ENCODE measurements at places on chromosomes 11 and 22.

DNA sequence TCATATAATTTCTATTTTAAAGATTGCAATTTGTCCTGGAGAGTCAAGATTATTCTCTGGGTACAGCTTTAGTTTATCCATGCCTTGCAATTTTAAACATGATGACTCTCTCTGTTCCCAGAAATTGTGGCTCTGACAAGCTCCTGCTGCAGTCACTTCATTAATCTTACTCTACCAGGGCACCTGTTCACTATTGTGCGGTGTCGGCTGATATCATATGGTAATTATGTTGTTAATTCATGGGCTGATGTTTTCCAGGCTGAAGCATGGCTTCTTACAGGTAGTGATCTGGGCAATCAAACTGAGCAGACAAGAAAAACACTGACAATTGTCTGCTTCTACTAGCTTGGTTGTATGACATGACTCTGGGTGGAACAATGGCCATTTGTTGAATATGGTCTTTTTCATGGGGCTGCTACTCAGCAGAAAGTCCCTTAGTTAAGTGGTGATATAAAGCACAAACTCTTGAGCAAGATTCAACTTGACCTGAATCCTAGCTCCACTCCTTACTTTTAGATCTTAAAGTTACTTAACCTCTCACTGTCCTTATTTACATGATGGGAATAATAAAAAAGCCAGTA lies 230.7 kb downstream of the FAT3 start:
- no peak for DNase-seq

GRCh38 chr11:2651054-2651617 lies 48.7 kb downstream of the KCNQ1OT1 start:
- DNase-seq, result no peak

DNA sequence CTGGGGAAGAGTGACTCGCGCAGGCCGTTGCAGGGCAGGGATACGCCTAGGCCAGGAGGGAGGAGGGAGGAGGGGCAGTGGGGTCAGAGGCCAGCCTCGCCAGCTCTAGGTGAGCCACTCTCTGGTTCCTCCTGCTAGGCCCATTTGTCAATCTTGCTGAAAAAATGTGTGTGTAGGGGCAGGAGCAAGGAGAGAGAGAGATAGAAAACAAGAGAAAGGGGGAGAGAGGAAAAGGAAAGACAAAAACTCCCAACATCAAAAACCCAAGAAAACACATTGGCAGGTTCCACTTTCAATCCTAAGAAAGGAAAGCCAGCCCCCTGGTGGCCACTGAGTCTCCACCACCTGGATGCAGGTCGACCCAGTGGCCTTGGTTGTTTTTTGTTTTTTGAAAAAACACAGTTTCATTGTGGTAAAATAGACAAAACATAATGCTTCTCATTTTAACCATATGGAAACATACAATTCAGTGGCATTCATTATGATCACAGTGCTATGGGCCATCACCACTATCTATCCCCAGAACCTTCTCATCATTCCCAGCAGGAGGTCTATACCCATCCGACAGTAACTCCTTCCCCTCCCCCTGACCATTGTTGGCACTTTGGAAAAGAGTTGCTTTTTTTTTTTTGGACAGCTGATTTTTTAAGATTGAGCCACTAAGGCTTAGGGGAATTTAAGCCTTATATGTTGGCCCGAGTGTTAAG lies 10.9 kb downstream of the OMP start:
- DNase-seq, result no peak

- no peak for DNase-seq
These were observed 18.3 kb upstream of the MUC5B start for GRCh38 chr11:1204381-1205101.

GRCh38 chr22:31577711-31578110 lies 81.4 kb downstream of the SFI1 start:
- DNase-seq, result no peak

DNA sequence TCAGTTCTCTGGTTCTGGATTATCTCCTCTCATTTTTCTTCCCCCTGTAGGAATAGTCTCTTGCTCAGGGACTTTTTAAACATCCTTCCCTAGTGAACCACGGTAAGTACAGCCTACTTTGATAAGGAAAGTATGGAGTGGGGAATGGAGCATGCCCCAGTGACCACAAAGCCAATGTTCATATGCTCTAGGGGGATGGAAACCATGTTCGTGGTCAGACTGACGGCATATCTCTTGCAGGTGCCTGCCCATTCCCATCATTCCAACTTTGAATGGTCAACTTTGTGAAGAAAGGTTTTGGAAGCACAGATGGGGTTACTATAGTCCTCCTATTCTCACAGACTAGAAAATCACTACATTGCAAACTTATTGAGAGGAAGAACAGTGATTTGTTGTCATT lies 332.5 kb upstream of the NCAM1 start:
- no peak for DNase-seq

Data from stimulated activated CD4-positive, alpha-beta T cell treated with anti-CD3 and anti-CD28 coated beads, Interleukin-1b, Interleukin-23, amount 100 ng/mL, for 1 hour (primary cell).